ENCODE measurements at places on chromosomes 6 and 20.
A peak's percentile ranks its signal among the peaks of the same experiment; 100 is the strongest.

GRCh38 chr6:85460921-85461797 is 11.3 kb downstream of the NT5E start:
- DNase-seq: peak; percentile 25

- no peak for DNase-seq
Observed at GRCh38 chr20:63697357-63697867, 960 bp downstream of the TNFRSF6B start.

DNA sequence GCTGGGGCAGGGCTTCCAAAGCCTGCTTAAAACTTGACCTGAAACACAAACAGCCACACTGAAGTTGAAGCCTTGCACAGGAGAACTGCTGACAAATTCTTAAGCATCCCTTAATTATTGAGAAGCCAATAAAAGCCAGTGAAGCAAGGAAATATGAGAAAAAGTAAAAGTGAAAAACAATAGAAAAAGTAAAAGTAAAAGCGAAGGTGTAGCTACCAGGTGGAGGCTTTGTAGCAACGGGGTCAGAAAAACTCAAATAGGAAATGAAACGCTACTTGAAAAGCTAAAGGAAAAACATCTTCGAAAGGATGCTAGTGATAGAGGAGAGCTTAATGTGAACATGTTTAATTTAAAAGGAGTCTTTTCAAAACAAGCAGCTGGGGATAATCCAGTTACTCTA is 97.4 kb downstream of the IRF4 start:
- no peak for DNase-seq

- no peak for DNase-seq
Observed at GRCh38 chr6:107342144-107342543, 117.2 kb downstream of the PDSS2 start.

DNA sequence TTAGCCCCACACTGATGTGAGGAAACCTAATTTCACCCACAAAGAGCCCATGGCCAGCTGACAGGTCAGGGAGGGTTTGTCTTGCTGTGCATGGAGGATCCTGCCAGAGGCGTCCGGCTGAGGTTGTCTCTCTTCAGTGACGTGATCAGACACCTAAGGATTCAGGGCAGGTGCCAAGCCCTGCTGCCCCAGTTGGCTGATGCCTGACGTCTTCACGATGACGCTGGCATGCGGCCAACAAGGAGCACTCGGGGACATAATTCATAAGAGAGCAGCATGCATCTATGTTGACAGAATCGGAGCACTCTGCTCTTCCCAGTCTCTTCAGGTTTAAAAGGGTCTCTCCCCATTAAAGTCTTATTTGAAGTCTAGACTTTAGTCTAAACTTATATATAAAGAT is 47.8 kb downstream of the PSMB1 start:
- DNase-seq: no peak

GRCh38 chr6:75852721-75853120 is 103.7 kb downstream of the MYO6 start:
- no peak for DNase-seq

GRCh38 chr6:133820208-133820607 is 68.7 kb upstream of the TCF21 start:
- DNase-seq: no peak

- no peak for DNase-seq
Observed at GRCh38 chr20:38075161-38075998, 41.8 kb downstream of the RPRD1B start.

- DNase-seq: no peak
Observed at GRCh38 chr6:10580570-10580969, 59.4 kb downstream of the GCNT2 start.

DNA sequence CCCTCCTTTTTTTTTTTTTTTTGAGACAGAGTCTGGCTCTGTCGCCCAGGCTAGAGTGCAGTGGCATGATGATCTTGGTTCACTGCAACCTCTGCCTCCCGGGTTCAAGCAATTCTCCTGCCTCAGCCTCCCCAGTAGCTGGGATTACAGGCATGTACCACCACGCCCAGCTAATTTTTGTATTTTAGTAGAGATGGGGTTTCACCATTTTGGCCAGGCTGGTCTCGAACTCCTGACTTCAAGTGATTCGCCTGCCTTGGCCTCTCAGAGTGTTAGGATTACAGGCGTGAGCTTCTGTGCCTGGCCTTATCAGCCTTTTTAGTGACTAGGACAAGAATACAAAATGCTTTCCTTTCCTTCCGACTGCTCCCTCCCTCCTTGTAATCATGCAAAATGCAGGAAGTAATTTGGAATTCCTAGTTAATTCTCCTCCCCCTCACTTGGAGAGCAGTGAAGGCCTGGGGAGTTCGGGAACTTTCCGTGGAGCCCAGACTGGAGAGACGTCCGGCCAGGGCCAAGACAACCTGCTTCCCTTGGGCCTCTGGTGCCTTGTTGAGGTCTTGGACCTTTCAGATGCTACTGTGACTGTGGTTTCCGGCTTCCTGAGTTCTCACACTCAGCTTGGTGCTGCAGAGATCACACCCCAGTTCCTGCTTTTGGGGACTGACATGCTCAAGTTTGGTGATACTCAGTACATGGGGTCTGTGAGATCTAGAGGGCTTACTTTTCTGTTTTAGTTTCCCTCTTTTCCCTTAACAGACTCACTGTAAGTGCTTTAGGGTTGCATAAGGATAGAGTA is 3.9 kb upstream of the PHF20 start:
- peak; percentile 84 for DNase-seq

- no peak for DNase-seq
Observed at GRCh38 chr20:50095476-50096078, 17.4 kb downstream of the UBE2V1 start.

- DNase-seq: no peak
Observed at GRCh38 chr6:6890400-6890858, 217.3 kb upstream of the RREB1 start.

DNA sequence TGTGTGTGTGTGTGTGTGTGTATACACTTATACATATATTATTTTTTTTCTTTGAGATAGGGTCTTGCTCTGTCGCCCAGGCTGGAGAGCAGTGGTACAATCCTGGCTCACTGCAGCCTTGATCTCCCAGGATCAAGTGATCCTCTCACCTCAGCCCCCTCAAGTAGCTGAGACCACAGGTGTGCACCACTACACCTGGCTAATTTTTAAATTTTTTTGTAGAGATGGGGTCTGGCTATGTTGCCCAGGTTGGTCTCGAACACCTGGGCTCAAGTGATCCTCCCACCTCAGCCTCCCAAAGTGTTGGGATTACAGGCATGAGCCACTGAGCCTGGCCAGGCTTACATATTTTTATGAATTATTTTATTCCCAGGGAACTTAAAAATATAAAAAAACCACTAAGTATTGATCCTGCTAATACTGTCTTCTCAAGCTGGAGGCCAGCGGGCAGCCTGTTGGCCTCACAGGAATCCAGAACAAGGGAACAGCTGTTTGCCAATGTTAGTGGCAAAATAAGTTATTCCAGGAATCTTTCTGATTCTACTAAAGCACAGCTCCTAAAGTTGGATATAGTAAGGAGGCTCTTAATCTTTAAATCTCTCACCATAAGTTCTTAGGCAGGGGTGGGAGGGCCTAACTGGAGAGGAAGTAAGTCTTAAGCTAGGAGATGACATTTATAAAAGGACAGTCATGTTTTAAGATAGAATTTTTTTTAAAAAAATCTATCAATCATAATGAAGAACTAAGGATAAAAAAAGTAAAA is 135.5 kb upstream of the NUP153 start:
- no peak for DNase-seq

GRCh38 chr20:47605673-47606413 is 104.2 kb downstream of the NCOA3 start:
- no peak for DNase-seq

- no peak for DNase-seq
Observed at GRCh38 chr6:126657561-126658175, 317.8 kb downstream of the CENPW start.

DNA sequence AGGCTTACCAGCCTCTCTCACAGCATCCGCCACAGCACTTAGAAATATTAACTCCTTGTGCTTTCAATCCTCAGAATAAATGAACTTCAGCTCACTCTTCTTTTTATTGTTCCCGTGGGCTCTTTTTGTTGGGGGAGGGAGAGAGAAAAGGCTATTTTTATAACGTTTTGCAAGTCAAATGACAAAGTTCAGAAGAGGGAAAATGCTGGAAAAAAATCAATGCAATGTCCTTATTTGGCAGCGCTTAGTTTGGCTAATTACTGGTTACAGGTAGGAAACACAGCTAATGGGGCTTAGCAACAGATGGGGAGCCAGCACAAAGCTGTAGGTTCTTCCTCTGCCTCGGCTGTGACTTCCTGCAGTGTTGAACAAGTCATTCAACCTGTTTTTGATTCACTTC is 1067.0 kb upstream of the MAP3K7 start:
- DNase-seq: no peak

DNA sequence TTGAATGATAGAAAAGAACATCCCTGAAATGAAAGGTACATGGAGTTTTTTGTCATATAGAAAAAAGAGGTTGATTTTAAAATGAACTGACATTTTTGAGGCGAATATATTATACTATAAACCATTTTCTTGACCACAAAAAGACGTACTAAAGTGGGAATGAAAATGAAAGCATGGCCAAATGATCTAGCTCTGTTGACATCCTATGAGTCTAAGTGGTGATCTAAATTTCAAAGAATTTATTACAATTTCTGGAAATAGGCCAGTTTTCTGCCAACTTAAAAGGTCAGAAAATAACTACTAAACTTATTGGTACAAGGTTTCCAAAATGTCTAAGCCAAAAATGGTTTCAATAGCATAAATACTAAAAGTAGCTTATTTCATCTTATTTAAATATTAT is 536.8 kb downstream of the EYS start:
- DNase-seq: no peak

DNA sequence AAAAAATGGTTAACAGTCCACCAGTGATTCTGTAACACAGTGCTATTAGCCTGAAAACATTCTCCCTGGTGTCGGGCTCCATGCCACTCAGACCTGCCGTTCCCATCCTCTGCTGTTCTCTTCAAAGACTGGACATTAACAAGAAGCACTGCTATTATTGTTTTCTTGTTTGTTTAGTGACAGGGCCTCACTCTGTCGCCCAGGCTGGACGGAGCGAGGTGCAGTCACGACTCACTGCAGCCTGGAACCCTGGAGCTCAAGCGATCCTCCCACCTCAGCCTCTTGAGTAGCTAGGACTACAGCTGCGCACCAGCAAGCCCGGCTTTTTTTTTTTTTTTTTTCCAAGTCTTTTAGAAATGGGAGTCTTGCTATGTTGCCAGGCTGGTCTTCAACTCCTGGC is 9.6 kb downstream of the RMND1 start:
- no peak for DNase-seq

DNA sequence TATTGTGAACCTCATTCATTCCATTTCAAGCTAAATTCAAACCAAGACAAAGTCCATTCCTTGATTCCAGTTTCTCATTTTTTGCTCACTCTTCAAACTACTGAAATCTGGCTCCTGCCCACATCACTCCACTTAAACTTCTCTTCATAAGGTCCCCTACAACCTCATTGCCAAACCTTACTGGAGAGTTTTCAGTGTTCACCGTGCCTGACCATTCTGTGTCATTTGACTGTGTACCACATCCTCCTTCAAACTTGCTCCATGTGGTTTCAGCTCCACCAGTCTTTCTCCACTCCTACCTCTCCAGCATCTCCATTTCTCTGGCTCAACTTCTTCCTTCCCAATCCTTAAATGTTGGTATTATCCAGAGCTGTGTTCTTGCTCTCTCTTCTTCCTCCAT is 38.5 kb upstream of the TAB2 start:
- no peak for DNase-seq

GRCh38 chr6:33417128-33417902 is 592 bp downstream of the CUTA start:
- no peak for DNase-seq

GRCh38 chr20:46558511-46558959 is 8.1 kb upstream of the OCSTAMP start:
- DNase-seq: no peak

DNA sequence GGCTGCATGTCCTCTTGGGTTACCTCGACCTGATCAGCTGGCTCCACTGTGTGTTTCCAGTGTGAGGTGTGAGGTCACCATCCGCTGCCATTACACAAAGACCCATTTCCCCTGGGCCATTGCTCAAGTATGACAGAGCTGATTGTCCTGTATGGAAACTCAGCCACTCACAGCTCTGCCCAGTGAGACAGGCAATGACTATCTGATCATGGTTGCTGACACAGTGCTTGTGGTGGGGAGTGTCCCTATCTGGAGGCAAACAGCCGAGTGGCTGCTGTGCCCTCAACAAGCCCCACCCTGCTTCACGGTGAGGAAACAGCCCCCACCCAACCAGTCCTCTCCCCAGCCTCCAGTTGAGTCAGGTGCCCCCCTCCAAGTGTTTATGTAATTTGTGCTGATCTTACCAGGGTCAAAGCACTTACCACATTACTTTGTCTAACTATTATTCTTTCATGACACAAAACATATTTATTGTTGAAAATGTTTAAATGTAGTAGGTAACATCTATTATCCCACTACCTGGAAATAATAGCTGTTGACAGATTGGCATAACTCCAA is 11.7 kb upstream of the MAPK13 start:
- DNase-seq: peak; percentile 89

DNA sequence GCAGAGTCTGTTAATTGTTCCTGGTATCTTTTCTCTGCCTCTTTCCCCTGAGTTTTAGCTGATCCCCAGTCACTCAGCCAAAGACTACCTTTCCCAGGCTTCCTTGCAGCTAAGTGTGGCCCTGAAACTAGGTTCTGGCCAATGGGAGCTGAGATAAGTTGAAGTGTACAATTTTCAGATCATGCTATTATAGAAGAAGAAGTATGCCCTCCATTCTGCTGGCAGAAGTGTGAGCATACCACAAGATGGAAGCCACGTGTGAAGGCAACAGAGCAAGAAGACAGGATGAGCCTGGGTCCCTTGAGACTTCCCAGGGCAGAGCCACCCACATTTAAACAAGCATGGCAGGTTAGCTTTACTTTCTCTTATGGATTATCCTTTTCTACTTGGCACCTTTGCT is 273.2 kb downstream of the HIVEP2 start:
- peak; percentile 27 for DNase-seq

- no peak for DNase-seq
Observed at GRCh38 chr6:69784595-69785377, 12.0 kb downstream of the LMBRD1 start.

DNA sequence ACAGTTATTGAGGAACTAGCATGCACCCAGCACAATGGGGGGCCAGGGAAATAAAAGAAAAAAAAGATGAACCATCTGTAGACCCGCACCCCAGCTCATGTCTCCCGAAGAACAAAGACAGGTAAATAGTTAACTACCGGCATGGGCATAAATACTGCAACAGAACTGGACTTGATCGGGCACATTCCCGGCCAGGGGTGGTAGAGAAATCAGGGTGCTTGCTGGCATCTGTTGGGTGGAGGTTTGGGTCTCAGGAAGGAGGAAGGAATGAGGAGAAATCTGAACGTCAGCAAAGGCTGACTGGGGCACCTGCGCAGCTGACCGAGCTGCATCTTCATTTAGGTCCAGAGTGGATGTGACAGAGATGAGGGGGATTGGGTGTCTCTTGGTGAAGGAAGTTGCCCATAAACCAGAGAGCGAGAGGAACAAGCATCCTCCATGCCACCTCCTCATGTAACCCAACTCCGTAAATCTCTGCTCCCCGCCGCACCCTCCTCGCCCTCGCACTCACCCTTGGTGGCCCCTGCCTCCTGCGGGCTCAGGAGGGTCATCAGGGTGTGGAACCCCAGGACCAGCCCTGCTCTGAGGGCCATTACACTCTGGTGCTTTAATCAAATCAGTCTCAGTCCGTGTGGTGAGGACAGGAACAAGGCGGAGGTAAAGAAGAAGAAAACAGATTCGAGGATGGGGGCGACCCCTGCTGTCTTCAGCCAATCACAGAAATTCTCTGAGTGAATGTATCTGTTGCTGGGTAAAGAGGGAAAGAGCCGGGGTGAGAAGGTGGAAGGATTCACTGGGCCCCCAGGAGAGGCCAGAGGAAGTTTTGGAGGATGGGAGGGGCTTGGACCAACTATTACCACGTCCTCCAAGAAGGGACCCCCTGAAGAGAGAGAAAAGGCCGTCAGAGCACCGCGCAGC is at the start of gene HLA-DOA:
HLA-DOA (minus strand) TSS at position 648 of the 918 bp plus-strand sequence.
- DNase-seq: peak; percentile 74

All from CD4-positive, alpha-beta T cell treated with Interleukin-15 for 1 hour (primary cell).